ENCODE measurements at places on chromosomes 3 and 15.

DNA sequence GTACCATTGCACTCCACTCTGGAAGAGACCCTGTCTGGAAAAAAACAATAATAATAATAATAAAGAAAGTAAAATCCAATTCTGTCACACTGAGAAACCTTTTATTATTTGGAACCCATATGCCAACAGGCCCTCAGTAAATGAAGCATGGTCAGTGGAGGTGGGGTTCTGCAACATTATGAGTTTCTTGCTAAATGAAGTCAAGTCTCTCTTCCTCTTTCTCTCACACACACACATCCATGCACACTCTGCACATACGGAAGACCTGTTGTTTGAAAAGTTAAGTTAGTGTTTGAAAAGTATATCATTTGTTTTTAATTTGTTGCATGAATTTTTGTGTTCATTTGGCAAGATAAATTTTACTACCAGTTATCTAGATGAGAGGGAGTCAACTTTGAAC lies 27.8 kb downstream of the GAP43 start:
- DNase-seq = no peak

- DNase-seq = no peak
Observed at GRCh38 chr3:49500732-49501609, 30.9 kb downstream of the DAG1 start.

GRCh38 chr3:86948822-86949221 lies 42.1 kb downstream of the VGLL3 start:
- DNase-seq = no peak

- DNase-seq = no peak
Observed at GRCh38 chr15:93072411-93073394, 16.3 kb downstream of the RGMA start.
